ENCODE measurements at places on chromosomes 13 and 19.
A peak's percentile ranks its signal among the peaks of the same experiment; 100 is the strongest.

DNA sequence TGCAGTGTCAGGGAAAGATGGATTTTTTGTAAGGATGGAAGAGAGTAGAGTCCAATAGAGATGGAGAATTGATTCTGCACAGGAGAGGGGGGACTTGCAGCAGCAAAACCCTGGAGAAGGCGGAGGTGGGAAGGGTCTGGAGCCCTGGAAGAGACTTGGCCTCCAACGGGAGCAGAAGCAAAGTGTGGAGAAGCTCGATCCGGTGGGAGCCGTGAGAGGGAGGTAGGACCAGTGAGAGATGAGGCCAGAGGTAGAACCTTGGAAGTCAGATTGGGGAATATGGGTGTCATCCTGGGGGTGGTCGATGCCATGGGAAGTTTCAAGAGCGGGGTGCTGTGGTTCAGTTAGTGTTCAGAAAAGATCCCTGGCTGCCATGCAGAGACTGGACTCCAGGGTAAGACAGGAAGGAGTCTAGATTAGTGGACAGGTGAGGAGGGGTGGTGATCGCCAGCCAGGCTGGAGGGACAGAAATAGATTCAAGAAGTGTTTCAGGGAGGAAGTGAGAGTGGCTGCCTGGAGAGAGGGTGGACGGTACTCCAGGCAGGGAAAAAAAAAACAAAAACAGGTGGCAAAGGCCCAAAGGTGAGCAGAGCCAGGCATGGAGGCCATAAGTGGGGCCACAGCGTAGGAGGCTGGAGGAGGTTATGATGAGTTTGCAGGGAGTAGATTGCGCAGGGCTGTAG is 2.6 kb downstream of the PPP5C start:
- no peak for DNase-seq

- DNase-seq, result no peak
Observed at GRCh38 chr13:111461445-111462149, 141.2 kb downstream of the TEX29 start.

DNA sequence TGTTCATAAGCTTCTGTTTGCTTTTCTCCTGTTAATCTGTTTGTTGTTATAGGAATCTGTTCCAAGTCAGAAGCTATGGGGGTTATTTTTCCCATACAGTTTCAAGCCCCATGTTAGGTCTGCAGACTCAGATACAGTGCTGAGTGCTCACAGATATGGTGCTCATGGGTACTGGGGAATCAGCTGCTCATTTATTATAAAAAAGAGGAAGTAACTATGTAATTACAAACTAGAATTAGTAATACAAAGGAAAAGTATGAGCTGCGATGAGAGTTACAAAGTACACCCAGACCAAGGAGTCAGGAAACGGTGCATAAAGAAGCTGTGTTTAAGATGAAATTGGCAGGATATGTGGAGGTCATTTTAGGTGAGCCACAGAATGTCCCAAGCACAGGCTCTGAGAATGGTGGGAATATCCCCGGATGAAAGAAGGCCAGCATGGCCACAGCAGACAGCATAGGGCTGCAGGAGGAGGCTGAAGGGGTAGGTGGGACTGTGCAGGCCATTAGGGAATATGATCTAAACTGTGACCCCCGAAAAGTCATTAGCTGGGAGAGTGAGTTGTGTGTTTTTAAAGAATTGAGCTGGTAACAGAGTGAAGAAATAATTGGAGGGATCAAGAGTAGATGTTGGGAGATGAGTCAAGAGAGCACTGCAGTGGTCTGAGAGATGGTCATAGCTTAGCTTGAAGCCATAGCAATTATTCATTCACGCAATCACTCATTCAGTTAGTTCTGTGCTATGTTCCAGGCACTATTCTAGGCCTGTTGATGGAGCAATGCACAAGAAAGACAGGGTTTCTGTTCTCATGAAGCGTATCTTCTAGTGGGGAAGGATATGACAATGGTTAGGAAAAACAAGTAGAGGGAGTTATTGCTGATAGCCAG is 177.4 kb upstream of the UBL3 start:
- no peak for DNase-seq

DNA sequence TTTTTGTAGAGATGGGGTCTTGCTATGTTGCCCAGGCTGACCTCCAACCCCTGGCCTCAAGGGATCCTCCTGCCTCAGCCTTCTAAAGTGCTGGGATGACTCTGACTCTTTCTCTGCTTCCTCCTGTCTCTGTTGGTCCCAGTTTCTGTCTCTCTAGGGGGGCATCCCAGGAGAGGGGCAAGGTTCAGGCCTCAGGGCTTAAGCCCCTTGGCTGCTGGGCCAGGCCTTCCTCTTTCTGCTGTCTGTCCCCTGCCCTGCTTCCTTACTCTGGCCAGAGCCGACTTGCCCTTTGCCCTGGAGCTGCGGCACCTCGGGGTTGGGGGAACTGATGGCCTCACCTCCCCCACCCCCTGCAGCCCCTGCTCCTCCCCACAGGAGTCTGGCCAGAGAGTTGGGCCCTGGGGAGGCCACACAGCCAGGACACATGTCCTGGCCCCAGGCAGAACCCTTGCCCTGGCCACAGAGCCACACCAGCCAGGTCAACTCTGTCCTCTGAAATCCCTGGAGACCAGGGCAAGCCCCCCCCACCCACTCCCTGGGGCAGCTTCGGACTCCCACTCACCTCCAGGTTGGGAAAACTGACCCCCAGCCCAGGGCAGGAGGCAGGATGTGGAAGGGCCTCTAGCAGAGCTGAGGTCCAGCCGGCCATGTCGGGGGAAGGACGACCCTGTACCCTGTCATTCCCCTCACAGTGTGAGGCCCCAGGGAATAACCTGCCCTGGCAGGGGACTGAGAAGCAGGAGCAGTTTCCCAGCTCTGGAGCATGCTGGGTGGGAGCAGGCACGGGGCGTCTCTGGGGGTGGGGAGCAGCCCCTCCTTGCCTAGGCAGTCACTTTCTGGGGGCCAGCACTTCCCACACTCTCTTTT is 23.7 kb downstream of the CEBPA start:
- no peak for DNase-seq

DNA sequence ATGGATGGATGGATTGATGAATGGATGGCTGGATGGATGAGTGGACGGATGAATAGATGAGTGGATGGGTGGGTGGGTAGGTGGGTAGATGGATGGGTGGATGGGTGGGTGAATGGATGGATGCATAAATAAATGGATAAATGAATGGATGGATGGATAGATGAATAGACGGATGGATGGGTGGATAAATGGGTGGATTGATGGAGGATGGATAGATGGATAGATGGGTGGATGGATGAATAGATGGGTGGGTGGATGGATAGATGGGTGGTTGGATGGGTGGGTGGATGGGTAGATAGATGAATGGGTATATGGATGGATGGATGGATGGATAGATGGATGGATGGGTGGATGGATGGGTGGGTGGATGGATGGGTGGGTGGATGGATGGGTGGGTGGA is 84.9 kb upstream of the ZNF536 start:
- no peak for DNase-seq

DNA sequence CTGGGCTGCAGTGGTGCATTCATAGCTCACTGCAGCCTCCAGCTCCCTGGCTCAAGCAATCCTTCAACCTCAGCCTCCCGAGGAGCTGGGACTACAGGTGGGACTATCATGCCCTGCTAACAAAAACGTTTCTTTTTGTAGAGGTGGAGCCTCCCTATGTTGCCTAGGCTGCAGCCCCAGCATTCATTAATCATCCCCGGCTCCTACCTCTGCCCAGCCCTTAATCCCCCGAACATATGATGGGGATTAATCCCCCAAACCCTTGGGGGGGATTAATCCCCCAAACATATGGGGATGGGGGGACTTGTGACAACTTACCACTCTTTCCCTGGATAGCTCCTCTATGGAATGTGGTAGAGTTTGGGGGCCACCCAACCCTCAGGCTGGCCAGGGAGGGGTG is 45.9 kb downstream of the SUGP2 start:
- DNase-seq, result no peak

DNA sequence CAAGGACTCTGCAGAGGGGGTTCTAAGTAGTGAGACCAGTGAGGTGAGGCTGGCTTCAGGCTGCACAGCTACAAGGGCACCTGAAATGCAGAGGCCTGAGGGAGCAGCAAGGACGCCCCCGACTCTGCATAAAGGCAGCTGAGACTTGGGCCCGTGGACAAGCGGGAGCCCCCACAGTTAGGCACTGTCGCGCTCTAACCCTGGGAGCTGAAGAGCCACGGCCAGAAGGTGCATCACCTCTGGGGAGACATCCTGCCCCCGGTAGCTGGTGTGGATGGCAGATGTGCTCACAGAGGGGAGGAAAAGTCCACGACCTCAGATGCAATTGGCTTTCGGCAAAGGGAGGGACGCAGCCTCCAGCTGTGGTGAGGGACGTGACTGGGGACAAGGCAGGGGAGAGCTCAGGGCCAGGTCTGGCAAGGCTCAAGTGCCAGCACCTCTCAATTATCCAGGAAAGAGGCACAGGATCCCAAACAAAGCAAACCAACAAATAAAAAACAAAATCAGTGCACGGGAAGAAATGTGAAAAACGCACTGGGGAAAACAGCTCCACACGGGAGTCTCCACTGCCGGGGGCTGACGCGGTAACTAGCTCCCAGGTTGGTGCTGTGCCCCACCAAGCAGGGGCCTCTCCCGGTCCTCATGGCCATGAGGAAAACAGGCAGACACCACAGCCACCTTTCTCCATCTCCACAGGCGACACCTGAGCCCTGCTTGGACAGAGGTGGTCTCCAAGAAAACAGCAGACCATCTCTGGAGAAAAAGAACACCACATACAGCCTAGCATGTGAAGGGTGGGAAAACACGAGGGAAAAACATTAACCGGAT is 23.0 kb upstream of the PLPP2 start:
- DNase-seq, result no peak

DNA sequence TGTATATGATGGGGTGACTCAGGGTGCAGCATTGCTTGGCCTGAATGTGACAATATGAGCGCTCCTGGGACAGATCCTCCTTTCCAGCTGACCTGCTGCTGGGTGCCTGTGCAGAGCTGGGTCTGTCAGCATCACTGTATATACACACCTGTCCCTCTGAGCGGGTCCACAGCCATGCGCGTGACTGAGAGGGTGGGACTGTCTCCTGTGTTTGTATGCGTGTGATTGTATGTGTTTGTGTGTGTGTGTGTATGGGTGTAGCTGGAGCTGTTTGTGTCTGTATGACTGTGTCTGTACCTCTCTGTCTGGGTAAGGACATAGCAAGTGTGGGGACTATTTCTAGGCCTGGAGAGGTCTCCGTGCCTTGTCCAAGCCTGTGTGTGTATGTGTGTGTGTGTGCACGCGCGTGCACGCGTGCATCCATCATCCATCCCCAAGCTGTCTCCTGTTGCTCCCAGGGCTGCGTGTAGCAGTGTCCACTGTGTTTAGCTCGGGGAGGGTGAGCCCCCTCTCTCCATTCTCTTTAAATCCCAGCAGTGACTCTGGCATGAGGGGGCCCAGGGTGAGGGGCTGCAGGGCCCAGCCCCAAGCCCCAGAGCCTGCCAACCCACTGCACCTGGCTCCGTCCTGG is 8.3 kb downstream of the IGLON5 start:
- no peak for DNase-seq

DNA sequence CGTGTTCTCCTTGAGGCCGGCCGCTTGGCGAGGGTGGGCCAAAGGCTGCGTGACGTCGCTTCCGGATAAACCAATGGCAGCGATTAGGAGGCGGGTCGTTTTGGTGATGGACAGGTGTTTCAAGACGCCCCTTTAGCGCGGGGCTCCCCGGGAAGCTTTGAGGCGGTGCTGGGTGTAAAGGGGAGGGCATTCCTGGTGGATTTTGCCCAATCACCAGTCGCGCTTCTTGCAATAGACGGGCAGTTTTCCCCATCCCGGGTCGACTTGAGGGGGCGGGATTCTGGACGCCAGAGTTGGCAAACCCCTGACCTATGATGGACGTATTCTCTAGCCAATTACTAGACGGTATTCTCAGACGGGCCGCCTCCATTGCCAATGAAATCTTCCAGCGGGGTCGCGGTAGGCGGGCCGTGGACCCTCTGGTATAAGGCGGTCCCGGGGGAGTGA is 264 bp upstream of the PRMT1 start:
- peak; percentile 99 for DNase-seq
